ENCODE measurements at places on chromosomes 11 and 22. TPM values are rescaled to one million over a fixed set of nuclear protein-coding genes. Genes with fewer than 3 reads are reported as not detected.

TPBGL gene
- 0.08 TPM for polyA plus RNA-seq

RELA gene
- 68.0 TPM for polyA plus RNA-seq

PKP3 gene
- polyA plus RNA-seq = 17.4 TPM

DNA sequence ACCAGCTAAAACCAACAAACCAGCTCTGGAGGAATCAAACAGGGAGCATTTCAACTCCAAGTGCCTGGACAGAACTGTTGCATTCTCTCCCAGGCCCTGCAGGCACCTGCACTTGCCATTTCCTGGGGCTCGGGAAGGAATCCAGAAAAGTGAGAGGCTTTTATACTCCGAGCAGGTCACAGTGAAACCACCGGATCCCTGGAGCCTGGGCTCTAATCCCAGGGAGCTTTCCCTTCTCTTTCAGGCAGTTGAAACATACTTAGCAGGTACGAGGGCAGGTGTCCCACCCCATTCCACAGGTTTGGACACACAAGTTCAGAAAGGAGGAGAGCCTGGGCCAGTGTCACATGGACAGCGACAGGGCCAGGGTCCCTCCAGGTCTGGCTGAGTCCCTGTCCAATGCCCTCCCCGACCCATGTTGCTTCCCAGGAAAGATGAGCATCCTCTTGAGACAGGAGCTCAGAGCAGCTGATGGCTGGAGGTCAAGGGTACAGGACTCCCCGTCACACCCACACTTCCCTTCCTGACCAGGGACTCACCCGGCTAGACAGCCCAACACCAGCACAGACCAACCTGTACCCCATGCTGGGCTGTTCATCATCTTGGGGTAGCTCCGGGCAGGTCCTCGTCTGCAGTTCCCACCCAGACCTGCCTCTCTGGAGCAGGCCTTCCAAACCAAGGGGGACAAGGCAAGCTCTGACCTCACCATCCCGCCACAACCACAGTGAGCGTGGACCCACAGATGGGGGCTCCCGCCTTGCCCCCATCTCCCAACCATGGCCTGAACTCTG is 49.9 kb upstream of the CD5 start:
- no peak for DNase-seq

- no peak for DNase-seq
These were observed 2.1 kb downstream of the USP28 start for GRCh38 chr11:113873236-113873626.

Measured in right lung (tissue), 10 donors.